ENCODE measurements at places on chromosomes 3 and 15. TPM values are rescaled to one million over a fixed set of nuclear protein-coding genes. Genes with fewer than 3 reads are reported as not detected.

The GATM gene
- total RNA-seq, result 18.2 TPM

The C3orf62 gene
- 10.4 TPM for total RNA-seq

- no peak for DNase-seq
Measured at GRCh38 chr3:59464187-59464586, 414.4 kb upstream of the CFAP20DC start.

GRCh38 chr3:195178124-195178910 is 92.6 kb downstream of the XXYLT1 start:
- DNase-seq, result no peak

DNA sequence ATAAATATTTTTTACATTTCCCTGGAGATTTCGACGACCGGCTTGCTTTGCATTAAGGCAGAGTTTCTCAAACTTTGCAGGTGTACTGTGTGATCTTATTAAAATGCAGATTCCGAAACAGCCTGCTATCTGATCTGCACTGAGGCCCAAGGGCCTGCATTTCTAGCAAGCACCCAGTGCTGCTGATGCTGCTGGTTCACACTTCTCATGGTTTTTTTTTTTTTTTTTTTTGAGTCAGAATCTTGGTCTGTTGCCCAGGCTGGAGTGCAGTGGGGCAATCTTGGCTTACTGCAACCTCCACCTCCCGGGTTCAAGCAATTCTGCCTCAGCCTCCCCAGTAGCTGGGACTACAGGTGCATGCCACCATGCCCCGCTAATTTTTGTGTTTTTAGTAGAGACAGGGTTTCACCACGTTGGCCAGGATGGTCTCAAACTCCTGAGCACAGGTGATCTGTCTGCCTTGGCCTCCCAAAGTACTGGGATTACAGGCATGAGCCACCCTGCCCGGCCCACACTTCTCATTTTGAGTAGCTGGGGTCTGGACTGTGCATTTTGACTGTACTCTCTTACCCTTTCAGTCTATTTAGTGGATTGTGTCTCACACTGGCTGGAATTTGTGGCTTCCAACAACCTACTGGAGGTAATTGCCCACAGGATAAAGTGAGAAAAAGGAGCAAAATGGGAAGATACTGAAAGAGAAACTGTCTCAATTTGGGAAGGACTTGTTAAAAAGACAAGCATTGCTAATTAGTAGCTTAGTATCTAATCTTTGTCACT is 94.1 kb downstream of the ITPR1 start:
- DNase-seq, result no peak

DNA sequence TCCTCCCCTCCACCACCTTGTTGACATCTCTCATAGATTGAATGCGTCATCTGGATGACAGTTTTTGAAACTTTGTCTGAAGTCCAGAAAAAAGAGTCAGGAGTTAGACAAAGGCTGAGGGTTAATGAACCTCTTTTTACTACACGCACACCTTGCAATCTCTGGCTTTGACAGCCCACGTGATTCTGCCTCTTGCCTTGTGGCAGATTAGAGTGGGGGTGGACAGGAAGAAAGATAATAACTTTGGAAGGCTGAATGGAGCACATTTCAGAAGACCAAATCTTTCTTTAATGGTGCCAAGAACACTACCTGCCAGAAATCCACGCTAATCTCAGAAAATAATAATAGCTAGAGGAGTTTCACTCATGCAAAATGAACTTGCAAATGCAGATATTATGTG is 327.9 kb upstream of the TRIM42 start:
- DNase-seq, result no peak

- DNase-seq, result no peak
Measured at GRCh38 chr3:72998466-72998865, 1.9 kb downstream of the PPP4R2 start.

- DNase-seq, result no peak
Measured at GRCh38 chr15:49288391-49288790, 118.3 kb downstream of the GALK2 start.

- DNase-seq, result peak; percentile 45
Measured at GRCh38 chr3:160226026-160226907, 1.0 kb downstream of the C3orf80 start.

- DNase-seq, result no peak
Measured at GRCh38 chr3:172846706-172847105, 96.2 kb downstream of the ECT2 start.

- no peak for DNase-seq
Measured at GRCh38 chr3:73144276-73144675, 82.8 kb downstream of the EBLN2 start.

- no peak for DNase-seq
Measured at GRCh38 chr3:30764281-30764680, 130.2 kb downstream of the GADL1 start.

Measured in B cell (primary cell).